ENCODE measurements at places on chromosomes 7 and 10. TPM values are rescaled to one million over a fixed set of nuclear protein-coding genes. Genes with fewer than 3 reads are reported as not detected.

The LIPN gene
- total RNA-seq, result not detected

DNA sequence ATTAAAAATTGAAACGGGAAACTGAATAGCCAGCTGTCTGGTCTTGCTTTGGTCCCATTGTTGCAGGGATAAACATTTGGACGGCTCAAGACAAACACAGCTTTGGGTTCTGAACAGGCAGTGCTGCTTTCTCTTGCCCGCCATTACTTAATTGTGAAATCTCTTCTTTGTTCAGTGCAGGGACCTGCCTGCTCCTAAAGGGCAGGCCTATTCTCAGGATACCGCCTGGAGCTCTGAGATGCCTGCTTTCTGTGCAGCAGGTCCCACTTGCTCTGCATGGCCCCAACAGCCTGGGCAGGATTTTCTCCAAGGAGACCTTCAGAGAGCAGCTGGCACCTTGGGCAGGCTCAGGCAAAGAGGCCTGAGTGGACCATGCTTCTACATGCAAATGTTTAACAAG is 237.6 kb downstream of the KCNMA1 start:
- no peaks in the 10 kb centered on the region for H3K4me1 ChIP-seq
- no peaks in the 10 kb centered on the region for H3K36me3 ChIP-seq
- no peak overlapping the region for H3K27ac ChIP-seq

- no peaks in the 10 kb centered on the region for H3K36me3 ChIP-seq
- no peak overlapping the region for H3K27ac ChIP-seq
- H3K4me1 ChIP-seq, result peaks cover 5% of the 10 kb centered on the region
- no peak for DNase-seq
- no peak overlapping the region for H3K4me3 ChIP-seq
- H3K27me3 ChIP-seq, result no peaks in the 10 kb centered on the region
These were observed 1.6 kb upstream of the PILRA start for GRCh38 chr7:100371561-100372171.

The GJD4 gene
- not detected for total RNA-seq

The TUBB8 gene
- total RNA-seq, result not detected

GRCh38 chr10:29224631-29225030 is 64.2 kb upstream of the LYZL1 start:
- H3K27ac ChIP-seq, result no peak overlapping the region
- no peaks in the 10 kb centered on the region for H3K27me3 ChIP-seq
- DNase-seq, result no peak
- H3K36me3 ChIP-seq, result no peaks in the 10 kb centered on the region

The CEP55 gene
- total RNA-seq, result 13.1 TPM

The TMEM130 gene
- total RNA-seq, result 1.1 TPM

DNA sequence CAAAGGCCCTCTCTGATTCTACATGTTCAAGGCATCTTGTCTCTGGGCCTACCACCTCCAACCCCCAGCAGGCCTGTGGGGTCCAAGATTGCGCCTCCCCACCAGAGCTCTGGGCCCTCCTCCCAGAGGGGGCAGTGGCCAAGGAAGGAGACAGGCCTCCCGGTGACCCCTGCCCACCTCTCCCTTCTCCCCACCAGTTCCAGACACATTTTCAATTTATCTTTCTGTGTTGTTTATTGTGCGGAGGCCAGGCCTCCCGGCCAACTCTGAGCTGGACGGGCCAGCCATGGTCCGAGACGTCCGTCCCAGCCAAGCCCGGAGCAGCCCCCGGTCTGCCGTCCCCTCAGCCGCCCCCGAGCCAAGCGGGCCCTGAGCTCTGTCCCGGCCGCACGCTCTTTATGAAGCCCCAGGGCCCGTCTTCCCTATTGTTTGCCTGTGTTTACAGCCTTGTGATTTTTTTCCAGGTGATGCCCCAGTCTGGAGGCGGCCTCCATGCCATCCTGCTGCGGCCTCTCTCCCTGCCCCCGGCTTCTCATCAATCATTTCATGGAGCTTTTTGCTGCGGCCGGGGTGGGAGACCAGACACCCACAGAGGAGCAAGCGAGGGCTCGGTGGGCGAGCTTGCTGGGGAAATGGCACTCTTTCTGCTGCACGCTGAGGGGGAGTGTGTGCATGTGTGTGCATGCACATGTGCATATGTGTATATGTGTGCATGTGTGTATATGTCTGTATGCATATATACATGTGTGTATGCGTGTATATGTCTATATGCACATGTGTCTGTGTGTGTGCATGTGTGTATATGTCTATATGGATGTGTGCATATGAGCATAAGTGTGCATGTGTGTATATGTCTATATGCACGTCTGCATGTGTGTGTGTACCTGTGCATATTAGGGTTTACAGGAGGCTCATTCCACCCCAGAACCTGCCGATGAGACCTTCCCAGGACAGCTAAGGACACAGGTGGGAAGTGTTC is 52.7 kb upstream of the ELN start:
- no peak overlapping the region for H3K4me3 ChIP-seq
- DNase-seq, result no peak
- H3K4me1 ChIP-seq, result peaks cover 26% of the 10 kb centered on the region
- H3K36me3 ChIP-seq, result no peaks in the 10 kb centered on the region

The TNRC18 gene
- total RNA-seq, result 160 TPM

DNA sequence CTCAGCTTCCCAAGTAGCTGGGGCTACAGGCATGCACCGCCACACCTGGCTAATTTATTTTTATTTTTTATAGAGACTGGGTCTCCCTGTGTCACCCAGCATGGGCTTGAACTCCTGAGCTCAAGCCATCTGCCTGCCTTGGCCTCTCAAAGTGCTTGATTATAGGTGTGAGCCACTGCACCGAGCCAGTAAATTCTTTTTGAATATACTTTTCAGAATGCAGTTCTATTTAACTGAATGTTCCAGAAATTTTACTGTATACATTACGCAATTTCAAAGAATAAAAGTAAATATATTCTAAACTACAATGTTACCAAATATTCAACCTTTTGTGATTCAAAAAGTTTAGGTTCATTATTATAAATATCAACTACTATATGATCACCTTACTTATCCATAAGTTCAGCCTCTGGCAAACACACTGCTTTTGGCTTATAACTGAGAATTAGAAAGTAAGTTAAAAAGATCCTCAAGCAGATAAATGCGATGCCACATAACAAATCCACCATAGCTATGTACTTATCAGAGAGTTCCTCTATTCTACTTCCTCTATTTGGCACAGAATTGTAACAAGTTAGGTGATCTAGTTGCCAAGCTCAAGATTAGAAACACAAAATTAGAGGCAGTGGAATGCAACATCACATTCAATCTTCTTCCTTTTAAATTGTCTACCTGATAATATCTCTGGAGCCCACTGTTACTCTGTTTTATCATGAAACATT is 118.2 kb downstream of the ANK3 start:
- H3K4me3 ChIP-seq, result no peak overlapping the region
- DNase-seq, result no peak
- H3K36me3 ChIP-seq, result no peaks in the 10 kb centered on the region

The VDAC2 gene
- total RNA-seq, result 234 TPM

DNA sequence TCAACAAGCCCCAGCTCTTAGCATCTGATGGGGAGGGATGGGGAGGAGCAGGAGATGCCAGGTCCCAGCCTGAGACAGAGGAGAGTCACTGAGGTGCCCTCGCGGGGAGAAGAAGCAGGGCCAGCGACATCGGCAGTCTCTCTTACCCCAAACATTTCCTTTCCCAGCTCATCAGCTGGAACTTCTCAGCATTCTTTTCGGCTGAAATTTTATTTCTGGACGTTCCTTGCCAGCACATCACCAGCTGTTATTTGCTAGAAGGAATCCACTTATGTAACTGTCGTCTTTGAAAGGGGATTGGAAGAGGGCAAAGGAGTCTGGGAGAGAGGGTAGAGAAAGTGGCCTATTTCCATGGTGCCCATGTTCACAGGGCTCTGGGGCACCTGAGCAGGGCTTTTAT is 101.0 kb upstream of the SHH start:
- no peak for DNase-seq
- H3K27me3 ChIP-seq, result no peaks in the 10 kb centered on the region
- no peak overlapping the region for H3K4me3 ChIP-seq
- no peaks in the 10 kb centered on the region for H3K36me3 ChIP-seq

The CHCHD2 gene
- 332 TPM for total RNA-seq

DNA sequence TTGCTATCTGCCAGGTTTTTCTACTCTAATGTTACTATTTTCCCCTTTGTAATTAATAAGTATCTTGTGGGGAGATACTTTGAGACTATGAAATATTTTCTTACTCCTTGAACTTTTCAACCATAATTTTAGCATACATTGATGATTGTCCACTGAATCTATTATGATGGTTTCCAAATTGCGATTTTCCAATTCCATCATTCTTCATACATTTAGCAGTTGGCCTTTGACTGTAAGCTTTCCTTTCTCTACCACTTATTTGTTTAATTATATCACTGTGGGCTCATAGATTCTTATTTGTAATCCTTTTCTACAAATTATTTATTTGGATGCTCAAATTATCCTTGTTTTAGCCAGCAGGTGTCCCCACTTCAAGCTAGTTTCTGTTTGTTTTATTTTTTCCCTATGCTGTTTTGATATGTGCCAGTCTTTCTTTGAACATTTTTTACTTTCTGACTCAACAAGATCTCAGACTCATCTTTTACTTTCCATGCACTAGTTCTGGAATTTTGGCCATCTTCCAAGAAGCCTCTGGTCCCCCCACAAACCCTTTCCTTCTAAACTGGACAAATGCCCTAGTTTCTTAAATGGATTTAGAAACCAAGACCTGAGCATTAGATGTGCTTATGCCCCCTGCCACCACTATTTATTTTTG is 11.4 kb upstream of the MRPS16 start:
- no peak overlapping the region for H3K4me3 ChIP-seq
- H3K36me3 ChIP-seq, result no peaks in the 10 kb centered on the region
- DNase-seq, result no peak
- no peaks in the 10 kb centered on the region for H3K4me1 ChIP-seq
- no peaks in the 10 kb centered on the region for H3K27me3 ChIP-seq
- H3K27ac ChIP-seq, result no peak overlapping the region

DNA sequence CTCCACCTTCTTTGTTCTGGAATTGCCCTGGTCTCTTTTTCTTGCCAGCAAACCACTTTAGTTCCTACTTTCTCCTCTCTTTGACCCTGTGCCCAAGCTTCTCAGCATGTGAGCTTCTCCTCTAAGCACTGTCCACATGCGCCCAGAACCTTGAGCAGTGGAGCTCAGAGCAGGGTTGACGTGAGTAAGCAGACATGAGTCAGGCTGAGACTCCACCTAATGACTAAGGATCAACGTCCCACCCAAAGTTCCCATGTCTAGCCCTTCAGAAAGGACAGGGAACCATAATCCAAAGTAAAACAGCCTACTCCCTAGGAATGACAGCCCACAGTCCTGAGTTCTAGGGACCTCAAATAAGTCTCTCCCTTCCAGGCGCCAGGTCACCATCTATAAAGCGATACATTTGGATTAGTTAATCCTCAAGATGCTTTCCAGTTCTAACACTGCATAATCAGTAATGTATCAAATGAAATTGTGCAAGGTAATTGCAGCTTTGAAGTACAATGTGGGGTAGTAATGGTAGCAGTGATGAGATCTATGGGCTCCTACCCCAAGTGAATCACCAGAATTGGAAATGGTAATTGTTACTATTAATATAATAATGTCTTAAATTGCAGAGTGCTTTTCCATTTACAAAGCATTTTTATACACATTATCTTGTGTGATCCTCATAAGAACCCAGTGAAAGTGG is 44.5 kb downstream of the KCNMA1 start:
- no peaks in the 10 kb centered on the region for H3K36me3 ChIP-seq
- peak overlapping the region; percentile 83 for H3K27ac ChIP-seq
- peaks cover 8% of the 10 kb centered on the region for H3K4me1 ChIP-seq
- peak; percentile 30 for DNase-seq
- no peaks in the 10 kb centered on the region for H3K27me3 ChIP-seq

The RASA4B gene
- 26.9 TPM for total RNA-seq

The ATXN7L1 gene
- total RNA-seq, result 28.8 TPM

GRCh38 chr7:25565949-25566348 is 337.7 kb upstream of the NPVF start:
- H3K27ac ChIP-seq, result peak overlapping the region; percentile 4
- H3K27me3 ChIP-seq, result no peaks in the 10 kb centered on the region
- H3K4me1 ChIP-seq, result no peaks in the 10 kb centered on the region
- no peaks in the 10 kb centered on the region for H3K36me3 ChIP-seq

DNA sequence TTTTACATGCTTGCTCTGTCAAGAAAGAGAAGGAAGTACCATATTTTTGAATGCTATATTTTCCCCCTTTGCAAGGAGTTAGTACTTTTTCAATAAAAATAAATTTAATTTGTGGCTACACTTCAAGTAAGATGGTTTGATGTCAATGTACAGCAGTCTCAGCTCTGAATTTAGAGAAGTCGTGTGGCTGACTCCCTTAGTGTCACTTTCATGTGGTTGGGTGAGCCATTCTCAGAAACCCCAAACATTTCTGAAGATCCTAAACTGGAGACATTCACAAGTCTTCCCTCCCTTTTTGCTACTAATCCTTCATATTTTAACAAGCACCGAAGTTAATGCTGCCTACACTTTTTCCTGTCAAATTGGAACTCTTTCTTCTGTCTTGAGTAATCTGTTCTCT is 244.4 kb downstream of the DYNC1I1 start:
- no peak overlapping the region for H3K4me3 ChIP-seq
- H3K4me1 ChIP-seq, result no peaks in the 10 kb centered on the region
- no peak for DNase-seq
- H3K27me3 ChIP-seq, result no peaks in the 10 kb centered on the region
- no peak overlapping the region for H3K27ac ChIP-seq

DNA sequence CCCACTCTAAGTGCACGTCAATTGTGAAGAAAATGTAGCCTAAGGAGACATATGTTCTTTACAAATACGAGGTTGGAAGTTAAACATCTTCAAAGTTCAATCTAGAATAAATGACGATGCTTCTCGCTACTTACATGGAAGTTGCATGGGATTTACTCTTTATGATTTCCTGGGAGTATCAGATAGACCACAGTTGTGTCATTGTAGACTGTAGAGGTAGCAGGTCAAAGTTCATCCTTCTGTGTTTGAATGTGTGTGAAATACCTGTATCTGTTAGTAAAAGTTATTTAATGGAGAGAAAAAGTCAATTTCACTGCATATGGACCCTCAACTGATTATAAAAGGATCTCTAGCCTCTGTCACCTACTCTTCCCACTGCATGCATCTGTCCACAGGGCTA is 112.6 kb downstream of the C1GALT1 start:
- no peak overlapping the region for H3K27ac ChIP-seq
- H3K4me3 ChIP-seq, result no peak overlapping the region
- no peaks in the 10 kb centered on the region for H3K27me3 ChIP-seq
- no peaks in the 10 kb centered on the region for H3K36me3 ChIP-seq

The MBL2 gene
- not detected for total RNA-seq

The LIPF gene
- total RNA-seq, result not detected

All from transverse colon (tissue), 4 donors.